IPS-NIHi11 (cell line): ENCODE measurements at places on chromosomes 16 and 17.

- no peak for DNase-seq
Measured at GRCh38 chr17:79838522-79839274, 542 bp downstream of the CBX4 start.

DNA sequence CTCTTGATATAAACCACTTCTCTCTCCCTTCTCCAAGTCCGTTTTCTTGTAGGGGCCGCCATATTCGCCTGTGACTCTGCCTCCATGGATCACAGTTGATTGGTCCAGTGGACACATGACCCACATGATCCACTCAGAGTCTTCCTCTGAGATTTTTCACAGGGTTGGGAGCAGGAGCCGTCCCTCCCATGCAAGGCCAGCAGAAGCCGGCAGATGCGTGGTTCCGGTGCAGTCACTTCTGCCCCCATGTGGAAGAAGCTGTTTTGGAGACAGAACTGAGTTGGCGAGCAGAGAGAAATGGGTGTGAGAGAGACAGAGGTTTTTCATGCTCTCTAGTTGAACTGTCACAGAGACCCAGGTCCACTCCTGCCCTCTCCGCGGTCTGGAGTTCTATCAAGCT, 83.3 kb downstream of the C16orf95 start:
- peak; percentile 60 for DNase-seq

DNA sequence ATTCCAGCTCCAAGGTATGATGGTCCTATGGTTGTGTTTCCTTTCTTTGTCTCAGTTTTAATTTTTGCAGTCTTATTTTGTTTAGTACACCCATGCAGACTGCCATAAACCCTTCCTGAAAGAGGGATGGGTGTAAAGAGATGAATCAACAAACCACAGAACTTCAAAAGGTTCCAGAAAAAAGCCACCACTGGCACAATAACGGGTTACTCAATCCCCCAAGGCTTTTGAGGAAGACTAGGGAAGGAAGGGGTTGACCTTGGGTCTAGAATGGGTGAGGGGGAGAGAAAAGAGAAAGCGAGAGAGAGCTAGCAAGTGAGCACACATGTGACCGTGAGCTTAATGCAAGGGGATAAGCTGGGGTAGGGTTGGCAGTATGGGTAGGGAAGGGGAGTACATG, 168.1 kb downstream of the XYLT1 start:
- no peak for DNase-seq

GRCh38 chr17:36920032-36921005, 17.0 kb upstream of the LHX1 start:
- DNase-seq: no peak
